ENCODE measurements at places on chromosomes 3 and 15.

- DNase-seq: no peak
These were observed 36.2 kb downstream of the GAP43 start for GRCh38 chr3:115659253-115660220.

DNA sequence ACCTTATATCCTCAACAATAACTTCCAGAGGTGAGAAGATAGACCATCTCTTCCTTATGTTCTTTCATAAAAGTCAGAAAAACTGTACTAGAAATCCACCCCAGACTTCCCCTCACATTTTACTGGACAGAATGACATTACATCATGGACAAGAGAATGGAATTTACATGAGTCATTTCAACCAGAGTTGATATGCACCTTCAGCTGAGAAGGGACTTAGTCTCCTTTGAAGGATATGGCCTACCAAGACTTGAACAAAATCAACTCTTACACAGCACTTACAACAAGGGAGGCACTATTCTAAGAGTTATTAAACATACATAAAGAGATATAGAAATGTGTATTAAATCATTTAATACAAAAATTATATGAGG is 380.0 kb upstream of the DPH6 start:
- DNase-seq: no peak

GRCh38 chr3:78858910-78859309 is 908.9 kb downstream of the ROBO1 start:
- no peak for DNase-seq

DNA sequence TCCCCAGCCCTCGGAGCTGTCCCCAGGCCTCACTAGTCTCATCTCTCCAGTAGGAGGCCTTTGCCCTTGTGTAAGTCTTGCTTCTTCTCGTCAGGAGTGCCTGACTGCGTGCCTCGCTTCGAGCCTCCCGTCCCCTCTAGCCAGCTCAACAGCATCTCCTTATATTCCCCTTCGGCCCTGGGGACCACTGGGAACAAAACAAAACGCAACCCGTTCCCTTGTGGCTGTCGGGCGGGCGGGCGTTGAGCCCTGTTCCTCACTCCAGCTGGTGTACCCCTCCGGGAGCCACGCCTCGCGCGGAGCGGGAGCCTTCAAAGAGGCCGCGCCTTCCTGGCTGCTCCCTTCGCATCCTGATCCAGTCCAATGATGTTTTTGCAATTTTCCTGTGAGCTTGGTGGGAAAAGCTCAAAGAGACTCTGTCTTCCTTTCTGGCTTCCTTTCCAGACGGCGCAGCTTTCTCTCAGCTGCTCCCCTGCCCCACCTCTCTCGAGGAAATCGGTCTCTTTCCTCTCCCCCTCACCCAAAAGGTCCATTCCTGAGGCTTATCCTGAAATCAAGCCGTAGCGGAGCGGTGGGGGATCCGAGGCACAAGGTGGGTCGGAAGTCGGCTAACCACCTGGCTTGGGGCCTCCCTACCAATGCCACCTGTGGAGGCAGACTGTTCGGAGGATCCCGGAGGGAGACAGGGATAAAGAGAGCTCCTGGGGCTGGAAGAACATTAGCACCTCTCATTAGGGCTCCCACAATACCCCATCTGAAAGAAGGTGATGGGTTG is 33.4 kb upstream of the SRP14 start:
- no peak for DNase-seq

DNA sequence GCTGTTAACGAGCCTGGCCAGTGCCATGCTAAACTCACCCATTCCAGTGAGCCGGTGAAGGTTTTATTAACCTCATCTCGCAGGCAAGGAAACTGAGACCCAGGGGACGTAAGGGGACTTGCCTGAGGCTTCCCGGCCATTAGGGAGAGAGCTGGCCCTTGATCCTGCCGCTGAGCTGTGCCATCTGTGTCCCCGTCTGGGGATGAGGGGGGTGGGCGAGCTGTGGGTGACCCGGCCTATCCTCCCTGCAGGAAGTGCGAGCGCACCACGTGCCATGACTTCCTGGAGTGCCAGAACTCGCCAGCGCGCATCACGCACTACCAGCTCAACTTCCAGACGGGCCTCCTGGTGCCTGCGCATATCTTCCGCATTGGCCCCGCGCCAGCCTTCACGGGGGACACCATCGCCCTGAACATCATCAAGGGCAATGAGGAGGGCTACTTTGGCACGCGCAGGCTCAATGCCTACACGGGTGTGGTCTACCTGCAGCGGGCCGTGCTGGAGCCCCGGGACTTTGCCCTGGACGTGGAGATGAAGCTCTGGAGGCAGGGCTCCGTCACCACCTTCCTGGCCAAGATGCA is 88.5 kb downstream of the FBLN2 start:
- DNase-seq: no peak

DNA sequence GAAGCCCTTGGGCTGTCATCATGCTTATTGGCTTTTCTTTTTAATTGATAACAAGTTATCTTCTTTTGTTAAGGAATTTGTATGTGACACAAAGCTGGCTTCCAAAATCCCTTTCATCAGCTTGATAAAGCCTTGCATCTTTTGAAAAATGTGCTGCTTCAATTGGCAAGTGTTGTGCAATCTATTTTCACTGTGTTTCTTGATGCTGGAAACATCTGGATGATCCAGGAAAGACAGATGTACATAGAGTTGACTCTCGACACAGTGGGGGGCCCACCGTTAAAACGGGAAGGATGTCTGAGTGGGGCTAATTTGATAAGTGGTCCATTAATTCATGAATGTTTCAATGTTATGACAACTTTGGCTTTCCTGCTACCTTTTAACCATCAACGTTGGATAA is 158.3 kb upstream of the WNT5A start:
- DNase-seq: no peak

- no peak for DNase-seq
These were observed 11.1 kb upstream of the MBNL1 start for GRCh38 chr3:152257563-152258035.

DNA sequence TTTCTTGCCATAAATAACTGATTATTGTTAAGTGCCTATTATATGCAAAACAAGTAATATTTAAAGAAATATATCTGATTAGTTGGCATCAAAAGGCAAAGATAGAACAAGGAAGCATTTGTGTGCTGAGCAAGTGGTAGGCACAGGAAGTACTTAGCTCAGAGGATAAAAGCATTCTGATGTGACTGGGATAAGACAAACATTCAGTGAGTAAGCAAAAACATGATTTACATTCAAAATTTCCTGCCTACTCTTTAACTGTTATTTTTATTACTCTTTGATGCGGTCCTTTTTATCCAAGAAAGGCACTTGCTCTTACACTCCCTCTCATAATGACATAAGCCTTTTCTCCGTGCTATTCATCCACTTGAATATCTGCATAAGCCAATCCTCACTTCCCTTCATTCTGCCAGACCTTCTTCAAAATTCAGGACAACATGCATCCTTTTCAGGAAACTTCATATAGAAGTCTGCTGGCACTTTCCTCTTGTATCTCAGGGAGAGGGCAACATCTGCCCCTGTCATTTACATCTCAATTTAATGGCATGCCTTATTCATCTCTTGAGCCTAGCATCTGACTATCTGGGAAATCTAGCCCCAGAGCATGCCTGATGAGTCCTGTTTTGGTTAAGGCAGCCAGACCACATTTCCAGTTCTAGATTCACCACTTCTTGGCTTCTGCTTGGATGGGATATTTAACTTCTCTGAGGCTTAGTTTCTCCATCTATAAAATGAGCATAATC is 478.2 kb upstream of the ROBO2 start:
- no peak for DNase-seq

DNA sequence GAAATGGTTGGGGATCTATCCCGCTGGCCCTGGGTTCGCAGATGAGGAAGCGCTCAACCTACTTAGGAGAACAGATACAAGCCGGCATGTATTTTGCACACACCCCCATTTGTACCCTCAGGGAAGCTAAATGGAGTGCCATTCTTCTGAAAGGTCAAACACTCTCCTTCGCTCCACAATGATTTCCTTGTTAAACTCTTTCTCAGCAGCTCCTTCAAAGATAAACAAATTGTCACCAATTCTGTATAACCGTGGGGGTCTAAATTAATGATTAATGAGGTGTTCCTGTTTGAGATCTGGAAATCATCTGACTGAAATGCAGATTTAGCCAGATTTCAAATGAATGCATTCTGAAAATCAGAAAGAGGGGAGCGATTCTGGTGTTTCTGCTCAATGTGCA is 124.0 kb downstream of the MEGF11 start:
- no peak for DNase-seq

DNA sequence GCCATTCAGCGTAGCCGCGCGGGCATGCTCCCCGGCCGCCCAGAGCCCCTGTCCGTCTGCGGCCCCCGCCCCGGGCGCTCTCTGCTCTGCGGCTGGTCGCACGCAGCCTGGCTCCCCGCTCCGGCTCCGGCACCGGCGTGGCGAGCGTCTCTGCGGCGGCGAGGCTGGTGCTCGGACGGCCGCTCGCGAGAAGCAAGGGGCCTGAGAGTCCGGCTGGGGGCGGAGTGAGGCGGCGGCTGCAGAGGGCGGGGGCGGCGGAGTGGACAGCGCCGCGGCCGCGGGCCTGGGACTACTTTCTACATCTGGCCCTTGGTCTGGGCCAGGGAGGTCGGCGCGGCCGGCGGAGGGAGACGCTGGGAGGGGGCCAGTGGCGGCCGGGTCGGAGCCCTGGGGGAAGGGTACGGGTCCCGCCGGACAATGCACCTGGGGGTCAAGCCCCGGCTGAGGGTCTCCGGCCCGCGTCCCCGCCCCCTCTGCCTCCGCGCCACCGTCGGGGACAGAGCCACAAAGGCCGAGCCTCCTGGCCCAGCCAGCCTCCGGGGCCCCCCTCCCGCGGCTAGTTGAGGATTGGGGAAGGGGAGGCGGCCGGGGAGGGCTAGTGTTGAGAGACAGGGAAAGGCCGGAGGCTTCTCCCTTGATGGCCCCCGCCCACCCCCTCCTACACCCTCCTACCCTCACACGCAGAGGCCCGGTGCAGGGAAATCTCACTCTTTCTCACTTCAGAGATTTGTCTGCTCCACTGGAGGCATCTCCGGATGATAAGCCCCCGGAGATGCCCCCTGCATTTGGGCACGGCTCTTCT is at the start of gene PRTG:
Gene PRTG (minus strand): TSS at position 226 of the 802 bp plus-strand sequence. CDS start 221 bp downstream, at position 5.
- no peak for DNase-seq
